ENCODE measurements at places on chromosomes 7 and 10.

DNA sequence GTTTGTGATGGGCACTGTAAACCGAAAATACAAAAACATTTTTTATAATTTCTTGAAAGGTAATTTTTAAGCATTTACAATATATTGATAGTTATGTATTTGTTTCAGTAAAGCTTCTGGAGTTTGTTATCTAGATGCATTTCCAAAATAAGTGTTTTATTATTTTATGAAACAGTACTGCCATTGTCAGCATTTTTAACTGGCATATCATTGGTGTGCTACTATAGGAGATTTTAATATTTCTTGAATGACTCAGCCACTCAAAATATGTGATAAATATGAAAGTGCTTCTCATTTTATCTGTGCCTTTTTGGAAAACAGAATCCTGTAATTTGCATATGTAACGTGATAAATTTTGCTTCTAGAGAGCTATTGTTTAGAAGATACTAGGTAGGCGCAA, 97.9 kb downstream of the ANKIB1 start:
- no peak for DNase-seq

GRCh38 chr10:24091256-24091655, 117.7 kb upstream of the KIAA1217 start:
- no peak for DNase-seq

- DNase-seq, result no peak
These were observed 459.4 kb downstream of the GPAM start for GRCh38 chr10:111724121-111724520.

GRCh38 chr10:87739703-87740102, 78.3 kb downstream of the ATAD1 start:
- DNase-seq, result no peak

DNA sequence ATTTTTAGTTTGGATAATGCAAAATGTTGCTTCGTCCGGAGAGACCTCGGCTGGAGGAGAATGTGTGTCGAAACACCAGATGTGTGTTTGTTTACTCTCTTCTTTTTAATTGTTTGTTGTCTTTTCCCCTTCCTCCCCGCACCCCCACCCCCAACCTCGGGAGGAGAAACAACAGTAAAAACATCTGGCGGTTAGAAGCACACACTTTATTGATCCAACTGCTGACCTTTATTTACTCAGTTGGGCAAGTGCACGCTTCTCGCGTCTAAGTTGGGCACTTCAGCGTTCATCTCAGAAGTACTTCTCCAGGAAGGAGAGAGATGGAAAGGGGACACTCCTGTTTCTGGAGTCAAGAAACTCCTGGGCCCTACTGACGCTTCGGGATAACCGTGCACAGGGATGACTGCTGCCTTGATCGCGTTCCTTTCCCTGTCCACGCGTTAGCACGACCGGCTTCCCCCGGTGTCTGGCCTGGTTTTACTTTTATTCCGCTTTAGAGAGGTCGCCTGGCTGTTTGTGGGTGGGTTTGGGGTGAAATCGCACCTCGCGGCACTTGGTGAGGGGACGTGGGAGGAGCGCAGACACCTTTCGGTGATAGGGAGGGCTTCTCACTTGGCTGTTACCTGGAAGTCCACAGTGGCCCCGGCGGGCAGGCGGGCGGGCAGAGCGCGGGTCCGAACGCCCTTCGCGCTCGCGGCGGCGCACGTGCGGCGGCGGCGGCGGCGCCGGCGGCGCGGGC, 168.3 kb upstream of the PPP1R3A start:
- peak; percentile 42 for DNase-seq

DNA sequence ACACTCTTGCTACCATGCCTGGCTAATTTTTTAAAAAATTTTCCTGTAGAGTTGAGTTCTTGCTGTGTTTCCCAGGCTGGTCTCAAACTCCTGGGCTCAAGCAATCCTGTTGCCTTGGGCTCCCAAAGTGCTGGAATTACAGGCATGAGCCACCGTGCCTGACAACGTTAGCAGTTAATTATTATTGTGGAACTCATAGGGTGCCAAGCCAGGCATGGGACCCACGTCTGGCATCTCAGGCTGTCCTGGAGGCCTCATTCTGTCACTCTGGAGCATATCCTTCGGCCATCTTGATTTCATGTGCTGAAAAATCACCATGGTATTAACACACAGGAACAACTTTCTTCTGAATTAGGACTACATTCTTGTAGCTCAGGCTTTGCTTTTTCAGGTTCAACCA, 21.5 kb downstream of the STOX1 start:
- DNase-seq, result no peak

- no peak for DNase-seq
These were observed 130.8 kb downstream of the DNAJB6 start for GRCh38 chr7:157467496-157468212.

- DNase-seq, result no peak
These were observed 80.1 kb downstream of the ANKIB1 start for GRCh38 chr7:92325858-92326257.

GRCh38 chr10:128268015-128268722, 141.9 kb upstream of the MKI67 start:
- no peak for DNase-seq

DNA sequence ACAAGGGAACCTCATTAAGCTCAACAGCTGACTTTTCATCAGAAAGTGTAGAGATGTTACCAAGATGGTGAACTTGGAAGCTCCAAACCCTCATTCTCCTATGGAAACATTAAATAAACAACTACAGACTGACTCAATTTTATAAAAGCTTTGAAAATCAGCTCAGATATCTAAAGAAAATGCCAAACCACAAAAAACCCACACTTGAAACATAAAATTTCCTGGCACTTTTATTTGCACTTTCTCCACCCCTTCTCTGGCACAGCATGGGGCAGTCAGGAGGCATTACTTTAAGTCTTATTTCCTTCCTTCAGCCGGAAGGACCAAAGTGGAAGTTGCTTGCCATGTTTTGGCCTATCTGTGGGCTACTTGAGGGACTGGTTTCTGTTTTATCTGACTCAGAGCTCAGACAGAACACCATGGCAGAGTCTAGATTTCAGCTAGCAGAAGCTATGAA, 114.7 kb downstream of the ODAD2 start:
- no peak for DNase-seq

DNA sequence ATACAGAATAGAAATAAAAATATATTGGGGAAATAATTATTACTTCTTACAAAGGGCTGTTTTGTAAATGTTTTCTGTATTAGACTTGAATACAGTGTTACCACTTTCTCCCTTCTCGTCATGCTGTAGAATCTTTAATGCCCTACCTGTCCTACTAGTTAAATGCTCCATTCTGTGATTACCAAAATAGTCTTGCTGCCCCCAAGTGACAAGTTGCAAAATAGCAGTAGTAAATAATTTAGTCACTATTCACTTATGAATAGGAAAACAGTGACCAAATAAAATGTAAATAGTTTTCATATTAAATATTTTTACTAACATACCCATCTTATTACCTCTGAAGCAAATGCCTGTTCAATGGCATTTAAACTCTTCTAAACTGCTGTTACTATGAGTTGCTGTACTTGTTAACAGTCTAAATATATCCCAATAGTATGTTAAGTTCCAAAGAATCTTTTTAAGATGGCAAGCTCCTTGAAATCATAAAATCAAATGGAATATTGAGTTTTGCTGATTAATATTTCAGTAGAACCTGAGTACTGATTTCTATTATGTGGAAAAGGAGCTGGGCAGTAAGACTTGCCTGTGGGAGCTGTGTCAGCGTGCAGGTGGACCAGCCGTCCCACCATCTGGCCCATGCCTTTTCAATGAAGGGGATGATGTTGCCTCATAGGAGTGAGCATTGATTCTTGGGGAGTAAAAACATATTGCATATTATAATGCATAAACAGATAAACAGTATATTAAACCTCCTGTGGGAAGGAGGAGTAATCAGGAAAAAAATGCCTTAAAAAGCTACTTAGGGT, 18.1 kb upstream of the OIT3 start:
- DNase-seq, result no peak

GRCh38 chr10:96947036-96947435, 114.9 kb downstream of the LCOR start:
- no peak for DNase-seq

DNA sequence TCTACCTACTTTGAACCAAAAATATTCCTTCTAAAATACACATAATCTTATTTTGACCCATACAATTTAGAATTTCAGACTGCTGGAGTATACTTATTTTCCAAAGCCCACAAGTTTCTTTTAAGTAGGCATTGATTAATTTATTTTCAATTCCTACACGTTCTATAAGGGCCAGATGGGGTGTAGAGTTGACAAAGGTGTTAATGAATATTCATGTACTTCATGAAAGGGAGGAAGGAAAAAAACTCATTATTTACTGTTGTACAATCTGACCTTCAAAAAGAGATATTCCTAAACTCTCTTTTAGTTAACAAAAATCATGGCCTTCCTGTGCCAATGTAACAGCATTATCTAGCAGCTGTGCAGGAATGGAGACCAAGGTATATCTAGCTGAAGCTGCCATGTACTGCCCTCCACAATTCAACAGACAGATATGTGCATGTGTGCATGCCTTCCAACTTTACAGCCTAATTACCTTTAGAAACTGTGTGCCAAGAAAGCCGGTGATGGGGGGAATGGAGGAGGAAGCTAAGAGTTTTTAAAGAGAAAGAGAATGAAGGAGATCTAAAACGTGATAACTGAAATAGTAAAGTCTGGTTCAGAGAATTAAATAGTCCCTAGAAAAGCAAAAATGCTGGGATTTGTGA, 108.9 kb downstream of the UPF2 start:
- peak; percentile 27 for DNase-seq

GRCh38 chr7:92625617-92626016, 35.4 kb upstream of the FAM133B start:
- no peak for DNase-seq

DNA sequence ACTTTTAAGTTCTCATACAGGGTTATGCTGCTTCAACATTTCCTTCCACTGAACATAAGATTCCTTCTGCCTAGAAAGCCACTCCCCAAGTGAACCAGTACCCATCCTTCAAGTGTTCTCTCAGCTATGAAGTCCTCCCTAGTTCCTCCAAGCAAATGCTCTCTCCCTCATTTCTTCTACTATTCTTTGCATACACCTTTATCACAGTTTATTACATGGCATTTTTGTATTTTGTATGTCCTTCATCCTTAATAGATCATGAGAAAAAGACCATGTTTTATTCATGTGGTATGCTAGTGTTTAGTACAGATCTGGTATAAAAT, 1.9 kb downstream of the SYPL1 start:
- DNase-seq, result no peak

DNA sequence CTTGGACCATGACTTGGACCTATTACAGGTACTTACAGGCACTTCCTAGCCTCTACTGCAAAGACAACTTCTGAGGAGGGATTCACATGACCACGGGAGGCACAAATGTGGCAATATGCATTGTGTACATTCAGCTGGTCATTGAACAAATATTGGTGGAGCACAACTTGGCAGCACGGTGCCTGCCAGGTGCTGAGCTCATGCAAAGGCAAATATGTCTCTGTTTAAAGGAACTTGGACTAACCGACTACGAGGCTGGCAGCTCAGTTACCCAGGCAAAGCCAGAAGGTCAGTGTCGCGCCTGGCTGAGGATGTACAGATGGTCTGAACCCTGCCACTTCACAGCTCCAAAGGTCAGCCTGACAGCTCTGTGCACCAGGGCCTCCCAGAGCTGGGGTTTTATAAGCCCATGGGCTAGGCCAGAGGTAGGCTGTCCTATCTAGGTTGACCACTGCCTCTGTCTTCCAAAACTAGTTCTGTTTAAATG, 6.1 kb downstream of the DENND11 start:
- DNase-seq, result peak; percentile 51

DNA sequence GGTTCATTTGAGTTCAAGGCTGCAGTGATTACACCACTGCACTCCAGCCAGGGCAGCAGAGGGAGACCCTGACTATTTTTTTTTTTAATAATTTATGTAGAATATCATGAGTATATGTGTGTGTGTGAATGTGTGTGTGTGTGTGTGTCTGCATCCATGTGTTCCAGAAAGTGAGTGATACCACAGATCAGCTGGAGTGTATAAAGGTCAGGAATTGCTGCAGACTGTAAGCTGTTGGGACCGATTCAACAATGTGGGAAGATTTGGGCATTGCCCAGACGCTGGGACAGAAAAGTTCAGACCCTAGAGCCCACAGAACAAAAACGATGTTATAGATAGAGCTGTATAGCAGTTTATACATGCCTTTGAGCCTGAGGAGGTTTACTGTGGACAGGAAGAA, 435.6 kb downstream of the CCSER2 start:
- no peak for DNase-seq

DNA sequence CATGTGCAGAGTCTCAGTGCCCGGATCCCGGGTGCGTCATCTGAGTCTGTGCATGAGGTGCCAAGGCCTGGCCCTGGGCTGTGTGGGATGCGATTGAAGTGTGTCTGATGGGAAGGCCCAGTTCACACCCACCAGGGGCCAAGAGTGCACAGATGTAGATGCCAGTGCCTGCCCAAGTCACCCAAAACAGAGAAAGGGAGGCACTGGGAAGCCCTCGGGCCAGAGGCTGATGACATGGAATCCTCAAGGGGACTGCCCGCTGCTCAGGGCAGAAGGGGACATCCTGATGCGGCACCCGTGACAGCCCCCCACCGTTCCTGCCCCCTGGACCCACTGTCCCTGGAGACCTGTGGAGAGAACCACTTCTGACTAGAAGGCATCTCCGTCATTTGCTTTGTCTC, 72.2 kb upstream of the ZNF479 start:
- DNase-seq, result no peak

- DNase-seq, result peak; percentile 83
These were observed 20.2 kb upstream of the BAIAP2L1 start for GRCh38 chr7:98420966-98421612.

GRCh38 chr7:1716263-1717094, 46.4 kb downstream of the ELFN1 start:
- no peak for DNase-seq

DNA sequence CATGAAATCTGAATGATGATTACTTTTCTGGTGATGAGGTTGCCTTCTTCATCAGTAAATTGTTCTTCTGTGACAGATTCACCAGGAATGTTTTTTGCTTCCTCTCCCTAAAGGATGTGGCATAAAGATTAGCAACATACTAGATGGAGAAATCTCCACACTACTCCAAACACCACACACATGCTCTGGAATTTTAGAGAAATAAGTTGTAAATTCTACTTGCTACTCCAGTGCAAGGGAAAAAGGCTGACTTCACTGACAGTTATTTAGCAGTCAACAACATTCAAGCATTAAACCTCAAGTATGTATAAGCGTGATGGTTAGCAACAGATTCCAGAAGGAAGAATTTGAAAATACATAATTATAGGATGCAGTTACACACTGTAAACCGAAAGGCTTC, 137.9 kb upstream of the CCDC6 start:
- no peak for DNase-seq

DNA sequence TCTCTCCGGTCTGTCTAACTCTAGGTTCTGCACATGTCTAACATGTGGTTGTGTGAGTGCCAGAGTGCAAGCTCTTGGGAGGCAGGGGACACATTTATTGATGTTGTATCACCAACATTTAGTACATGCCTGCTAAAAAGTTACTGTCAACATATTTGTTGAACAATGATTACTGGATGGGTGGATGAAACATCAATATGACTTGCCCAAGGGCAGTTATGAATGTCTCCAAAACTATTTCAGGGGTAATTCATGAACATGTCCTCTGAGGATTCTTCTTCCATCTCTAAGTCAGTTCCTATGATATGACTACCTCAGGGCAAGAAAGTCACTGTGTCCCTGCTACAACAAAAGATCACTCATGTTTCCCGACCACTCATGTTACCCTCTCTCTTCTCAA, 91.3 kb upstream of the STEAP1B start:
- no peak for DNase-seq
